ENCODE measurements at places on chromosomes 2 and 18.

GRCh38 chr2:160590664-160591063 lies 97.1 kb upstream of the RBMS1 start:
- H3K4me3 ChIP-seq, result peak overlapping the region; percentile 36
- no peak for DNase-seq
- peaks cover 11% of the 10 kb centered on the region for H3K4me1 ChIP-seq
- H3K27me3 ChIP-seq, result no peaks in the 10 kb centered on the region

DNA sequence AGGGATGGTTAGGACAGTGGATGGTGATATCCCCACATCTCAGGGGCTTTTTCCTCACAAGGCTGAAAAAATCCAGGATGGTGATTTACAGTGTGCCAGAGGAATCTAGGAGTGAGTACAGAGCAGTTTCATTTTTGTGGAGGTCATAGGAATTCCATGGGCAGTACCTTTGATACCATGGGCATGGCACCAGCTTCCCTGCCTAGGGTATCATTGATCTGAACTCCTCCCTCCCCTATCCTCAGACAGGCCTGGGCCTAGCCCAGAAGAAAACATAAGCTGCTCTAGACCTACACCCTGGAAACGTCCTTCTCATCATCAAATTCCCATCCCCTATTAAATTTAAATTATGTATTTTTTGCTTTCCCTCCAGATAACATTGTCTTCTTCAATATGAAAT lies 136.3 kb upstream of the KLHL29 start:
- H3K27me3 ChIP-seq, result peaks cover 29% of the 10 kb centered on the region
- H3K4me1 ChIP-seq, result no peaks in the 10 kb centered on the region
- no peak overlapping the region for H3K4me3 ChIP-seq

DNA sequence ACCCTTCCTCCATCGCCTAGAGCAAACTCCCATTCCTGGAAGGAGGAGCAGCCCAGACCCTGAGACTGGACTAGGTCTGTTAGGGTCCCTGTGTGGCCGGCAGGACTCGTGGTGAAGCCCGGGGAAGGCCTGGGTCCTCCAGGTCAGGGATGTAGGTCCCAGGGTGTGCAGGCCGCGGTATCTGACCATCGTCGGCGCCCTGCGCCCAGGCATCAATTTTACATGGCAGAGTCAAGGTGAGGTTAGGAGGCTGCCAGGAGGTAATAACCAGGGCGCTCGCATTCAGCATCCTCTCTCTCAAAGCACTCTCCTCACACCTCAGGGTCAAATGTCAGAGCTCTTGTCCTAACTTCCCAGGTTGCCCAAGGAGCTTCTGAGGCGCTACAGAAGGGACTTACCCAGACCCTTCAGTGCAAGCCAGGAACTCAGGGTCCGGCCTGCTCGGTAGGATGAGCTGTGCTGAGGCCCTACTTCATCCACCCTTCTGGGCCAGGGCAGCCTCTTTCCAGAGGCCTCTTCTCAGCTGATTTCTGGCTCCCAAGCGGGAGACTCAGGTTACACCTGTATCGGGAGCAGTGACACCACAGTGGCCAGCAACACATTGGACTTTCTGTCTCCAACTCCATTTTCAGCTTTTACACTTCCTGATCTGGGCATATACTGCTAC lies 628 bp downstream of the SH2D6 start:
- no peaks in the 10 kb centered on the region for H3K36me3 ChIP-seq
- H3K4me3 ChIP-seq, result peak overlapping the region; percentile 92
- no peak for DNase-seq

DNA sequence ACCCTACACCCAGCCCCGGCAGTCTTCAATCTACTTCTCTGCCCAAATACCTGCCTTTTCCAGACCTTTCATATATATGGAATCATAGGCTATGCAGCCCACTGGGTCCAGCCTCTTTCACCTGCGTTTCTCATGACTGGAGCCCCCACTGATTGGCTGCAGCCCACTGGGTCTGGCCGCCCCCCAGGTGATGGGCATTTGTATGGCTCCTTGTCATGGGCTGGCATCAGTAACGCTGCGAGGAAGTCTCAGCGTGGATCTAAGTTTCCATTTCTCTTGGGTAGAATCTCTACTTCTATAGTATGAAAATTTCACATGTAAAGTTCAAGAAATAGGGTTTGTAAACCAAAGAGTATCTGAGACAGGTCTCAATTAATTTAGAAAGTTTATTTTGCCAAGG lies 281.9 kb downstream of the NDUFA10 start:
- no peak overlapping the region for H3K4me3 ChIP-seq
- H3K27me3 ChIP-seq, result no peaks in the 10 kb centered on the region
- H3K27ac ChIP-seq, result no peak overlapping the region

- DNase-seq, result no peak
- H3K27ac ChIP-seq, result no peak overlapping the region
- no peak overlapping the region for H3K4me3 ChIP-seq
- H3K4me1 ChIP-seq, result no peaks in the 10 kb centered on the region
- no peaks in the 10 kb centered on the region for H3K36me3 ChIP-seq
Measured at GRCh38 chr2:59761966-59762365, 791.5 kb downstream of the BCL11A start.

DNA sequence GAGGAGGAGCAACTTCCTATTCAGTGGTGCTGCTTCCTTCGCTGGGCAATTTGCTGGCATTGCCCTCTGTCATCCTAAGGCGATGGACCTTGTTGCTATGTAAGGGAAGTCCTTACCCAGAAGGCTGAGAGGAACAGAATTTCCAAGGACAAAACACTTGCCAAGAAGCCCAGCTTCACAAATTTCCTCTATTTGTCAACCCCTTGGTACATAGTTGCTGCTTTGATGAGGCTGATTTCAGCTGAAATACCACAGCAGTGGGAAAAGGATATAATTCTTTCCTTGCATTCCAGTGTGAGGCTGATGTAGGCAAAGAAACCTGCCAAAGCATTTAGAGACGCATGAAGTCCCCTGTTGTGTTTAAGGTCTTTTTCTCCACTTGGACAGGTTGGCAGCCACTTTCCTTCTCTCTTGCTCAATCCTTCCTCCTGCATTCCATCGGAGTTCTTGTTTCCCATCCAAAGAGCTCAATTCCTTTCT lies 16.4 kb upstream of the ST3GAL5 start:
- no peak overlapping the region for H3K4me3 ChIP-seq
- H3K27me3 ChIP-seq, result no peaks in the 10 kb centered on the region
- no peak for DNase-seq
- no peaks in the 10 kb centered on the region for H3K36me3 ChIP-seq

DNA sequence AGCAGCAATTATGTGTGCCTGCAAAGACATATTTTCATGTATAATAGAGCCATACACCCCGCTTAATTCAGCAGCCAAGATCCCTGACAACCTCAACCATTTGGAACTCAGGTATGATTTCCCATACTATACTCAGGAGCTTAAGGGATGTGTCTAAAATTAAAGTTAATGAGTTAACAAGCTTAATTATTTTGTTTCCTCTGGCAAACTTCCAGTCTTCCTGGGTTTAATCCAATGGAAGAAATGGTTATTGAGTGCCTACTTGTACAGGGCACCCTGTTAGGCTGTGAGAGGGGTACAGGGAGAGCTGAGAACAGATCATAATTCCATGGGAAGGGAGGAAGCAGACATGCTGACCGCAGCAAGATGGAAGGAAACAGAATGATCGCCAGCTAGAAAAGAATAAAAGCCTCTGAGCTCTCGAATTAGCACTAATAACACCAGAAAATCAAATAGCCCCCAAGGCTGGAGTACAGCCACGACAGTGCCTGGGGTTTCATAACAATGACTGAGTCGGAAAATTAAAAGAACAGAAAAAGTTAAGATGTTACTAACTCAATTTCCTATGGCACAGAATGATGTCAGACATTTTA lies 20.8 kb upstream of the CEP68 start:
- no peaks in the 10 kb centered on the region for H3K27me3 ChIP-seq
- H3K4me3 ChIP-seq, result no peak overlapping the region
- H3K36me3 ChIP-seq, result peaks cover 5% of the 10 kb centered on the region
- no peak for DNase-seq

- H3K36me3 ChIP-seq, result no peaks in the 10 kb centered on the region
- H3K4me1 ChIP-seq, result no peaks in the 10 kb centered on the region
- no peak for DNase-seq
- H3K27ac ChIP-seq, result no peak overlapping the region
- H3K27me3 ChIP-seq, result no peaks in the 10 kb centered on the region
Measured at GRCh38 chr18:53458944-53459580, 765.4 kb downstream of the MBD2 start.

GRCh38 chr2:33318456-33318855 lies 158.0 kb upstream of the RASGRP3 start:
- no peaks in the 10 kb centered on the region for H3K36me3 ChIP-seq
- no peak overlapping the region for H3K4me3 ChIP-seq
- H3K27me3 ChIP-seq, result no peaks in the 10 kb centered on the region
- DNase-seq, result no peak
- no peaks in the 10 kb centered on the region for H3K4me1 ChIP-seq

Measured in naive thymus-derived CD8-positive, alpha-beta T cell (primary cell).